ENCODE measurements at places on chromosomes 7 and 10.
A peak's percentile ranks its signal among the peaks of the same experiment; 100 is the strongest.

GRCh38 chr7:47724335-47724982, 142.5 kb upstream of the TNS3 start:
- DNase-seq, result no peak

- DNase-seq, result peak; percentile 65
These were observed 26.1 kb downstream of the FAM53B start for GRCh38 chr10:124717911-124718741.

DNA sequence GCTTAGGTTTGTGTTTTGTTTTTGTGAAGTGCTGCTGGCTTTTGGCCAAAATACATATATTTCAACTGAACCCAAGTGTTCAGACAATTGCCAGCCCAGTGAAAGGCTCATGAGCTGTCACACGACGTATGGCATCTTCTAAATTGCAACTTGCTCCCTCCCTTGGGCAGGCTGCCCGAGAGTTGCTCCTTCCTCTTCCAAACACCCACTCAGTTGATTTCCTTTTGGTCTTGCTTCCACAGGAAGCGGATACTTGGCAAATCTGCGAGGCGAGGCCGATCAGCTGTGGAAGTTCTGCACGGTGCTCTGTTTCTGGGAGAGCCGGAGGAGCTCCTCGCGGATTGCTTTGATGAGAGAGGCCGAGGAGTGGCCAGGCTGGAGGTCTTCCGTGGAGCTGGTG, 39.6 kb upstream of the ATP6V0A4 start:
- no peak for DNase-seq

DNA sequence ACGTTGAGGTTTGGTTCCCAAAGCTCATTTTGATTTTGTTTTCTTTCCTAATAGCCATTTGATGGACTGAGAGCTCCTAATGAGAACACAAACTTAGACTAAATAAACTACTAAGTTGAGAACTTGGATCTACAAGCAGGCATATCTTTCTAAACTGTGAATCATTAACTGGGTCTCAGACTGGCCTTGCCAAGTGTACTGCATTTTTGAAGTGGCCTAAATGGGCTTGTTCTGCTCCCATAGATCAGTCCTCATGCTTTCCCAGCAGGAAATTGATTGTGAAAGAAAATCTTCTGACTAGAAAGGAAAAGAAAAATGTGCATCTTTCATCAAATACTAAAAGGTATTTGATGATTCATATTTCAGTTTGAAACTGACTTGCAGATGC, 46.7 kb upstream of the RBM33 start:
- no peak for DNase-seq

- DNase-seq, result no peak
These were observed 410.0 kb upstream of the MGMT start for GRCh38 chr10:129056734-129057689.

- DNase-seq, result no peak
These were observed 128.1 kb downstream of the ZNF438 start for GRCh38 chr10:30903397-30904138.

DNA sequence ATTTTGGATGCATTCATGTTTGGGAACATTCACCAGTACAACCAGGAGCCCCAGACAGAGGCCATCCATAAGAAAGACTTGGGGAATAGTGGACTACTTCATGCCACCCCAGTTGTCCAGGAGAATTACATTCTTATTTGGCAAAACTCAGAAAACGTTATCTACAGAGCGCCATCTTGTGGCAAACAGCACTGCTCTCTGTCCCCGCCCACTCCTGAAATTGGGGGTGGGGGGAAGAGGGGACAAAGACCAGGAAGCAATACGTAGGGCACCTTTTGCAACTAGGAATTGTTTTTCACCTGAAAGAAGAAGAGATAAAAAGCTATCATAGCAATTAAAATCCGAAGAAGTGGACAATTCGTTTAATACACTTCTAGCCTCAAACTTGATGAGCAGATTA, 134.6 kb upstream of the MGMT start:
- DNase-seq, result no peak

DNA sequence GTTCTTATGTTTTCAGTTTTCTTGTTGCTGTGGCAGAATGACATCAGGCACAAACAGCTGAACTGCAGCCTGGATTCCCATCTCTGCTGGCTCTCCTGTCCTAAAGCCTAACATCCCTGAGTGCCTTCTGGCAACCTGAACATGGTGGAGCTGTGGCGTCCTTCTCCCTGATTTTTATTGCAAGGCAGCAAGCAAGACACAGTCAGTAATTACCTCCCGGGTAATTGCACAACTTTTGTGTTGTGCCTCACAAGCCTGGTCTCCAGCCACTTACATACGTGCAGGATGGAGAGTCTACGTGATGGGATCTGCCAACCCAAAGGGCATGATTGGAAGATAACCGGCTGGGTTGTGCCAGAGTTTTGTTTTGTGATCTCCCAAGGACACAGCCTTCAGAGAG, 116.1 kb upstream of the PARD3 start:
- DNase-seq, result no peak

DNA sequence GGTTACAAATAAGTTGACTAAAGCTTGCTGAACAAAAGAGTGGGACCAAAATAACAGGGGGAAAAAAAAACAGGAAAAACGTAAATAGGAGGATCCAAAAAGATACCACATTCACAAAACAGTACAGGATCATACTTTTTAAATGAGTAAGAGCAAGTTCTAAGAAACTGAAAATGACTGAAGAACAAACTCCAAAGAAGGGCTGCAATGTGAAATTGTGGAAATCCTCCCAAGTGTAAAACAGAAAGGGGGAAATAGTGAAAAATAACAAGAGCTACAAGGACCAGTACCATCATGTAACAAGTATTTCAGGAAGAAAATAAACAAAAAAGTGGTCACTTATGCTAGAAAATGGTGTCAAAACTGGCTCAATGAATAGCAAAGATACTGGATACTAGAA, 46.3 kb downstream of the PDSS1 start:
- DNase-seq, result no peak

DNA sequence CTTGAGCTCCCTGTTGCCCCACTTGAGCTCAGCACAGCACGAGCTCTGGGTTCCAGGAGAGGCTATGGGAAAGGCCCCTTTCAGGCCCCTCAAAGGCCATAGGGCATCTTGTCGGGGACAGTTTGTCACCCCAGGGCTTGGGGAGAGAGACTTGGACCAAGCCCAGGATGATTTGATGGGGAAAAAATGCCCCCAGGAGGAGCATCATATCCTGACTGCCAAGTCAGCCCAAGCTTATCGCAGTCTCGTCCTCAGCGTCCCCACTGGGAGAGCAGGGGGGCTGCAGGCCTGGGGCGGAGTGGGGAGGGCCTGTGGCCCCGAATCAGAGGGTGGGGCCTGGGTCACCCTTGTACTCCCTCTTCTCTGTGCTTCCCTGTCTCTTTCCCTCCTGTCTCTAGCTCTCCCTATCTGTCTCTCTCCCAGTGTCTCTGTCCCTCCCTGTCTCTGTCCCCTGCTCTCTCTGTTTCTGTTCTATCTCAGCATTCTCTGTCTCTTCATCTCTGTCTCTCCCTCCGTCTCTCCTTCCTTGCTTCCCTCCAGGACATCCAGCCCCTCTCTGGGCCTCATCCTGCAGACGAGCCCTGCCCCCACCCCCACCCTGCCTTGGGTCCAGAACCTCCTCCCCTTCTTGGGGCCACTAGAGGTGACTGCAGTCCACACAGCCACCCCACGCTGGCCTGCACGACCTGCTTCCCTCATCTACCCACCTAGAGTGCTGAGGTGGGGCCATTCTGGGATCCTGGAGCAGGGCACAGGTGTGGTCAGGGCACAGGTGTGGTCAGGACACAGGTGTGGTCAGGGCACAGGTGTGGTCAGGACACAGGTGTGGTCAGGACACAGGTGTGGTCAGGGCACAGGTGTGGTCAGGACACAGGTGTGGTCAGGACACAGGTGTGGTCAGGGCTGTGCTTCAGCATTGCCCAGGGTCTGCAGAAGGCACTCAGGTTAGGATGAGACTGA, 17.3 kb upstream of the GRIFIN start:
- DNase-seq, result no peak

DNA sequence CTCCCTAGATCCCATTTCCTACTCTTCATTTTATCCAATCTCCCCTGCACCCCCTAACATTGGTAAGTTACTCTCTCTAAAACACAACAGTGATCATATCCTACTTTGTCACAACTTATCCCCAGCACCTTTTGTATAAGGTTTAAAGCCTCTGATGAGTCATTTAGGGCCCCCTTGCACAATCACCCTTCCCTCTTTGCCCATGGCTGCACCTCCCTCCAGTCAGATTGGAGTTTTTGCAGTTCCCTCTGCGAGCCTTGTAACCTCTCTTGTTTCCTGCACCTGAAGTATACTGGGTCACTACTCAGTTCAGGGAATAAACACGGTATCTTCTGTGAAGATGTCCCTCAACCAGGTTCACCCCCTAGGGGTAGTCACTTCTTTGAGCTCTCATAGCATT, 55.9 kb upstream of the ADRB1 start:
- DNase-seq, result no peak

DNA sequence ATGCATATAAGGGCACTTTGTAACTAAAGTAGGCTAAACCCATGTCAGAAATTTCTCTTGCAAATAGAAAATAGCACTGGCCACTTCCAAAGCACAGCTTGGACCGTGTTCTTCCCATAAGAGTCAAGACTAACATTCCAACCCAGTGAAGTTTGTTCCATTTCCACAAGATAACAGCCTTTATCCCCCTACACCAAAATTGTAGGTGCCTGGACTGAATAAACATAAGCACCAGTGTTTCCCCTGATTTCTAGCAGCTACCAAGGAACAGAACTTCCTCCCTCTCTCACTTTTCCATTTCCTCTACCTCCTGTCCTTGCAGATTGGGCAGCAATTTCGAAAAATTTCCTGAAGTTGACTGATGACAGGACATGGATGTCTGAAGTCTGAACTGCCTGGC, 219.7 kb downstream of the CREB5 start:
- no peak for DNase-seq

DNA sequence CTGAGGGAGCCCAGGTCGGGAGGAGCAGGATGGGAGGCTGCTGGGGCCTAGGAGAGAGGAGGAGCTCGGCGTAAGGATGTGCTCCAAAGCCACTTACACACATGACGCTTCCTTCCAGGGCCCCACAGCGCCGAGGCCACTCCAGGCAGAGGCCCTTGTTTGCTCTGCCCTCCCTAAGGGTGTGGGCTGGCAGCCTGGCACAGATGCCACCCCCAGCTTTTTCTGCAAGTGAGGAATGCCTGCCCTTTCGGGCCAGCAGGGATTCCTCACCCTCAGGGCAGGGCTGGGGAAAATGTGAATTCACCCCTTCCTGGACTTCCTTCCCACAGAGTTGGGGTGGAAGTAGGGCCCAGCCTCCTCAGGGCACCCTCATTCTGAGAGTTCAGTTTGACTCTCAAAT, 5.6 kb upstream of the AQP1 start:
- no peak for DNase-seq

- DNase-seq, result no peak
These were observed 9.9 kb downstream of the GATA3 start for GRCh38 chr10:8064436-8064835.

DNA sequence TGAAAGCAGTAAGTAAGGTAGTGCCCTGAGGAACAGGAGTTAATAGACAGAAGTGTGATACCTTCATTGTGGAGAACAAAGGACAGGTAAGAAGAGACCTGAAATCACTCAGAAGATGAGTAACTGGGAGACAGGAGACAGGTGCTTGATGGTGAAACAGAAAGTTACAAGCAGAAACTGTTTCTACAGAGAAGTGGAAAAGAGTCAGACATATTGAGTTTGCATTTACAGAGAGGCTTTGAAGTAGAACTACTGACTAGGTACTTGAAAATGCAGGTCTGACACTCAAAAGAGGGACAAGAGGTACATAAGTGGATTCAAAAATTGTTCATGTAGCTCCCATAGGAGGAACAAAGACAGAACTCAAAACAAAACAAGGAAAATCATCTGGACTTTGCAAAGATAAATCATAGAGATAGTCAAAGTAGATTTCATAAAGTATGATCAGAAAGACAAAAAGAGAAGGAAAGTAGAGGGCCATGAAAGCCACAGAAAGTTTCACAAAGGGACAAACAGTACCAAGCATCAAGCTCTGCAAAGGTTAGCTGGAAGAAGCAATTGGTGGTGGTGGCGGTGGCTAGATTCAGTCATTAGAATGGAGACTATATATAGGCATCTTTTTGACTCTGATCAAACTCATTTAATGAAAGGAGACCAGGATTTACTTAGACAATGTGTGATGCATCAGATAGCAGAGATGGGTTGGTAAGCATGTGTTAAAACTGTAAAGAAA, 198.4 kb downstream of the PCLO start:
- no peak for DNase-seq

- DNase-seq, result no peak
These were observed 482 bp upstream of the ACTR3C start for GRCh38 chr7:150323682-150324372.

DNA sequence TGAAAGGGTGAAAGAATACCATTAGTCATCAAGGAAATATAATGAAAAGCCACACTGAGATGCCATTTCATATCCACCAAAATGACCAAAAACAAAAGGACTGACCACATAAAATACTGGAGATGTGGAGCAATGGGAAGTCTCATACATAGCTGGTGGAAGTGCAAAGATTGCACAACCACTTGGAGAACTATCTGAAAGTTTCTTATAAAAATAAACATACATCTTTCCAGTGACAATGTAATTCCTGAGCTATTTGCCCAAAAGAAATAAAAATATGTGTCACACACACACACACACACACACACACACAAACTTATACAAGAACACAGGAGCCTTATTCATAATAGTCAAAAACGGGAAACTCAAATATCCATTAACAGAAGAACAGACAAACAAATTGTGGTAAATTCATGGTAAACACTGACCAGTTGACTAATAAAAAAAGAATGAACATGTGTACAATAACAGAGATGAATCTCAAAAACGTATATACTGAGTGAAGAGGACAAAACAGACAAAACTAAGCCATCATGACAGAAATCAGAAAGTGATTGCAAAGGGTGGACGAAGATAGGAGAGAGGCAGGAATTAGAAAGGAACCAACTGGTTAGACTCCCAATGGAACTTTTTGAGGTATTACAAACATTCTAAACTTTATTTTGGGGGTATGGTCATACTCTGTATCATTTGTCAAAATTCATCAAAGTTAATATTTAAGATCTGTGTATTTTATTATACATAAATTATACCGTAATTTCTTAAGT, 21.5 kb downstream of the WASL start:
- DNase-seq, result no peak

- DNase-seq, result peak; percentile 3
These were observed 2.1 kb downstream of the CASP7 start for GRCh38 chr10:113681533-113682470.

- DNase-seq, result no peak
These were observed 70.5 kb upstream of the KCTD7 start for GRCh38 chr7:66558201-66558641.
